ENCODE measurements at places on chromosomes 3 and 15.

GRCh38 chr3:38054499-38055001 lies 15.5 kb downstream of the DLEC1 start:
- DNase-seq, result no peak

- DNase-seq, result no peak
These were observed 61.4 kb upstream of the IMPG2 start for GRCh38 chr3:101381809-101382208.

DNA sequence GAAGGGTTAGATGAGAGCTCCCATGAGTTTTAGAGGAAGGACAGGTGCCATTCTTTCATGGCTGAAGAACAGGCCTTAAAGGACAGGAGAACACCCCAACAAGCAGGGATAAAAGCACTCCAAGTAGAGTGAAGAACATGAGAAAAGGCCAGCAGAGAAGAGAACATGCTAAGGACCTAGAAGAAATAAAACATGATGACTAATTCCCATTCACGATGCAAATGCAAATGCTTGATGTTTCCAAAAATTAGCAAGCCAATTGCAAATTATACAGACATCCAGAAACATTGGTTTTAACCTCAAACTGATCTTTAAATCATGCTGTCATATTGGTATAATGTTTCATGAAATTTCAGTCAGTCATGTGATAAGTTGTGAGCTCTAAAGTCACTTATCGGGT lies 241.7 kb downstream of the CNTN3 start:
- no peak for DNase-seq

- no peak for DNase-seq
These were observed 399.9 kb upstream of the CBLB start for GRCh38 chr3:106268696-106269095.

DNA sequence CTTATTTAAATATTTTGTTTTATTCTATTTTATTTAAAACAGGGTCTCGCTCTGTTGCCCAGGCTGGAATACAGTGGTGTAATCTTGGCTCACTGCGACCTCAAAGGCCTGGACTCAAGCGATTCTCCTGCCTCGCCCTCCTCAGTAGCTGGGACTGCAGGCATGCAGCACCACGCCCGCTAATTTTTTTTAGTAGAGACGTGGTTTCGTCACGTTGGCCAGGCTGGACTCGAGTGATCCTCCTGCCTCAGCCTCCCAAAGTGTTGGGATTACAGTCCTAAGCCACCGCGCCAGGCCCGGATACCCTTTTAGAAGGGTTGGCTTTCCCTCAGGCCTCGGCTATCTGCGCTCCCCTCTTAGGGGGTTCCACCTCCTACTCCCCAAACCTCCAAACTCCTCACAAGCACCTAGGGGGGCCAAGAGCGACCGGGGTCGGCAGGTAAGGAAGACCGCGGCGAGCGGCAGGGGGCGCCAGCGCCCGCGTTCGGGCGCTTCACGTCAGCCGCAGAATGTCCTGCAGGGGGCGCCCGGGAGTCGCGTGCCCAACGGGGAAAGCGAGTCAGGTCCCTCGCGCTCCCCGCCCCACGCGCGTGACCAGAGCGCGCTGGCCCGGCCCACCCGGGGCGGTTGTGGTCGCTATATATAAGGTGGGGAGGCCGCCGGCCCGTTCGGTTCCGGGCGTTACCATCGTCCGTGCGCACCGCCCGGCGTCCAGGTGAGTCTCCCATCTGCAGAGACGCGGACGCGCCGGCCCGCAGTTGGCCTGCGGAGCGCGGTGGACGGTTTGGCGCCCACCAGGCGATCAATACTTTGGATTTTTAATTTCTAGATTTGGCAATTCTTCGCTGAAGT lies 51.8 kb upstream of the GATM start:
- DNase-seq, result peak; percentile 77

- no peak for DNase-seq
These were observed 210.7 kb upstream of the UBE2E1 start for GRCh38 chr3:23594894-23595670.

DNA sequence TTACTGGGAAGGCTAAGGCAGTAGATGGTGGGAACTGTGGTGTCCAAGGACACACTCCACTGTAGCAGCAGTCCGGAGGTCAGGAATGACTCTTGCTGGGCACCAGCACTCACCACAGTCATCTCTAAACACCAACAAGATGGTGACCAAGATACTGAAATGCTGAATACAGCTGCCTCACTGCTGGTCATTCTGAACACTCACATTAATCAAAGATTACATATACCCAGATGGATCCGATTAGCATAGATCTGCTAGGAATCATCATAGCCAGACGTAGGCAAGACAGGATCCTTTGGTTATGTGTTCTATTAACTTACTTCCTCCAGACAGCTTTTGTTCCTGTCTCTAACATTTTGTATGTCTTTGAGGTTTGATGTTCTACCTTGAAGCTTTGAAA lies 134.9 kb upstream of the BFSP2 start:
- DNase-seq, result no peak

GRCh38 chr3:13718436-13718835 lies 161.4 kb downstream of the WNT7A start:
- DNase-seq, result no peak

GRCh38 chr3:50530001-50530970 lies 26.9 kb upstream of the CACNA2D2 start:
- DNase-seq, result no peak

DNA sequence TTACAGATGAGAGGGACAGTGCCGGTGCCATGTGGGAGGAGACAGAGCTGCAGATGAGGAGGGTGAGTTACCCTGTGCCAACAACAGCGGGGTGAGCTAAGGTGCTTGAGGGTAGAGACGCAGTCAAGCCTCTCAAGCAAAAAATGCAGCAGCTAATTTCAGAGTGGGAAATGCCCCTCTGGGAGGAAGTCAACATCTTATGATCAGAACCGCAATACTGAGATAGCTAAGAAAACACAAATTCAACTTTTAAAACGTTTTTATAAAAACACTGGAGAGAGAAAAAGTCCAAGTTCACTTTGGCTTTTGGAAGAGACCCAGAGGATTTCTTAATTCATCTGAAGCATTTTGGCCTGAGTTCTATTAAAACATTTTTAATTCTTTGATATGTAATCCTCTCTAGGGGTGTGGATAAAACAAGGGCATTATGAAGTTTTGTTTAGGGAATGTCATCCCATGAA lies 319.2 kb downstream of the SLC9A9 start:
- DNase-seq, result no peak

DNA sequence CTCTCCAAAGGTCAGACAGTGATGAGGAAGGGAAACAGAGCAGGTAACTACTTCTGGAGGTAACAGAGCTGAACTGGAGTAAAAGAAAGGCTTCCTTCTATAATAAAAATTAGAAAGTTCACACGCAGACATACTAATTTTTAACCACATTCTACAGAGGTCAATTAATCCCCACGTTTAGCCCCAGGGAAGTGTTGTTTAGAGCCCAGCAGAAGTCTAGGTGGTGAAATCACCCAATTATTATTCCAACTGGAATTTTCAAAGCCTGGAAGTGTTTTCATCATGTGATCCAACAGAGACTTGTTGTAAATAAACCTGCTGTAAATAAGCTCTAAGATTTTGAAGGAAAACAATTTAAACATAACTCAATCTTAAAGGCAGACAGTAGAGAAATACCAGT lies 6.8 kb downstream of the ALDH1A2 start:
- DNase-seq, result no peak

DNA sequence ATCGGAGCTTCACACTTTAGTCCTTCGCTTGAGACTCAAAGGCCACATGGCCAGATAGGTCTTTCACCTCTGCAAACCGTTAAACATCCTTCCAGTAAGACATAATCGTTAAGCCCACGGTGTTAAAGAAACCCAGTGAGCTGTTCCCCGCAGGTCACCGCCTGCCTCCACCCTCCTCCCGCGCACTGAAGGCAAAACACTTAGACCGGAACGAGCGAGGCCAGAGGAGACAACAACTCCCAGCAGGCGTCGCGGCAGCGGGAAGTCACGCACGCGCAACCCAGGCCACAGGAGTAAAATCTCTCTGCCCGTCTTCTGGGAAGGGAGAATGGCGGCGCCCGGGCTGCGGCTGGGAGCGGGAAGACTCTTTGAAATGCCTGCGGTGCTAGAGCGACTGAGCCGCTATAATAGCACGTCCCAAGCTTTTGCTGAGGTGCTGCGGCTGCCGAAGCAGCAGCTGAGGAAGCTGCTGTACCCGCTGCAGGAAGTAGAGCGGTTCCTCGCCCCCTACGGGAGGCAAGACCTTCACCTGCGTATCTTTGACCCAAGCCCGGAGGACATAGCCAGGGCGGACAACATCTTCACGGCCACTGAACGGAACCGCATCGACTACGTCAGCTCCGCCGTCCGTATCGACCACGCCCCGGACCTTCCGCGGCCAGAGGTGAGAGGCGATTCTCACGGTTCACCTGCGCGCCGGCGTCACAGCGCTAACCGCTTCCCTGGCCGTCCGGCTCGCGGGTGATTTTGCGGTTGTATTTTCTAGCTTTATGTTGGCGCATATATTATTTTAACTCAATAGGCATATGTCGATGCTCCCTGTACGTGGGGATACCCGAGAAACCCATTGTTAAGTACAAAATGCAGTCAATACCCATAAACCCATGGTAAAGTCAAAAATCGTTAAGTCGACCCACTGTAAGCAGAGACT lies at the start of gene GTPBP8:
GTPBP8 (plus strand) TSS at position 313 of the 931 bp plus-strand sequence; CDS start at position 329, 16 bp downstream.
- DNase-seq, result peak; percentile 83

GRCh38 chr15:70159713-70160009 lies 61.9 kb upstream of the TLE3 start:
- no peak for DNase-seq

DNA sequence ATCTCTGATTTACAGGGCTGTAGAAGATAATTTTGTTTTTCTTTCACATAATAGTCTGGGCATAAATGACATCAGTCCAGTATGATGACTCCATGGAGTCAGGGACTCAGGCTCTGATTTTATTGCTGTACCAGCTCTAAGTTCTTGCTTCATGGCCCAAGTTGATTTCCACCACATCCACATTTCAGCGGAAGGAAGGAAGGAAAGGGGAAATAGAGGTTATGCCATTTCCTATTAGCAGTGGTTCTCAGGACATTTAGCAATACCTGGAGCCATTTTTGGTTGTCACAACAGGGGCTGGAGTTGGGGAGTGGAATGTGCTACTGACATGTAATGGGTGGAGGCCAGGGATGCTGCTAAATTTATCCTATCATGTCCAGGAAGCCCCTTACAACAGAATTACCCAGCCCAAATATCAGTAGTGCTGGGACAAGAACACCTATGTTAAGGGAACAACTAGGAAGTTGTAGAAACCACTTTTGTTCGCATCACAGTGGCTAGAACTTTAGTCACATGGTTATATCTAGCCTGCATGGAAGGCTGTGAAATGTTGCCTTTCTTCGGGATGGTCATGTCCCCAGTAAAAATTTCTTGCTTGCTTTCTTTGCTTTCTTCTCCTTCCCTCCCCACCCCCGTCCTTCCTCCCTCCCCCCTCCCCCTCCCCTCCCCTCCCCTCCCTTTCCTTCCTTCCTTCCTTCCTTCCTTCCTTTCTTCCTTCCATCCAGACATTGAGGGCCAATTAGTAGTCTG lies 42.1 kb downstream of the OXSR1 start:
- no peak for DNase-seq

- no peak for DNase-seq
These were observed 59.1 kb downstream of the DNASE1L3 start for GRCh38 chr3:58151637-58152036.

GRCh38 chr15:40306371-40306770 lies 1.4 kb downstream of the PLCB2 start:
- no peak for DNase-seq

- no peak for DNase-seq
These were observed 805.7 kb downstream of the TUSC7 start for GRCh38 chr3:117515309-117515708.

DNA sequence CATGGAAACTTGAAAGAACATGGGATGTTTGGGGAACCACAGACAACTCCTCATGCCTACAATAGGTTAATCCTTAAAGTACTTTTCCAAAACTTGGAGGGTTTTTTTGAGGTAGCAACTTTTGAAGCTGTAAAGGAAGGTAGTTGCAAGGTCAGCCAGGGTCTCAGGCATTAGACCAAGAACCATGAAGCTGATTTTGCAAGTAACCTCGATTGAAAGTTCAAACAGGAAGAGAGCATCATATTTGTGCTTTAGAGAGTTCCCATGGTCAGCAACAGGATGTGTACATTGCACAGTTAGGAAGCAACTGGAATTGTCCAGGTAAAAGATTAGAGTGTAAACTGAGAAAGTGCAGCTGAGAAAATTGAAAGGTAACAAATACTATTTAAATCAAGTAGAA lies 199.8 kb upstream of the NR2F2 start:
- no peak for DNase-seq

- DNase-seq, result no peak
These were observed 881.4 kb downstream of the DIPK2A start for GRCh38 chr3:144852999-144853398.

DNA sequence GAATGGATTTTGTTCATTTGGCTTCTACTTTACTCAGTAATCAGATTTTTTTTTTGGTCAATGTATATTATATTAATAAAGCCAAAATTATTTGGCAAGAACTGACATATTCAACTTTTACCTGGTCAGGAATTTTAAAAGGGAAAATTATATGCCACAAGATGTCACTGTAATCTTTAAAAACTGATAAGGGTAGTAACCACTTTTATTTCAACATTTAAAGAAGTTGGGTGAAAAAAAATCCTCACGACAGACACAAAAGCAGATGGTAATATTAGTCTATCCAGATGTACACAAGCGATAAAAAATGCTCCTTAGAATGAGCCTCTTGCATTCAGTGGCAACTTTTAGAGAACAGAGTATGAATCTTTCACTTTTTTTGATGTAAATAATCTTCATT lies 101.9 kb downstream of the SERPINI1 start:
- DNase-seq, result no peak

DNA sequence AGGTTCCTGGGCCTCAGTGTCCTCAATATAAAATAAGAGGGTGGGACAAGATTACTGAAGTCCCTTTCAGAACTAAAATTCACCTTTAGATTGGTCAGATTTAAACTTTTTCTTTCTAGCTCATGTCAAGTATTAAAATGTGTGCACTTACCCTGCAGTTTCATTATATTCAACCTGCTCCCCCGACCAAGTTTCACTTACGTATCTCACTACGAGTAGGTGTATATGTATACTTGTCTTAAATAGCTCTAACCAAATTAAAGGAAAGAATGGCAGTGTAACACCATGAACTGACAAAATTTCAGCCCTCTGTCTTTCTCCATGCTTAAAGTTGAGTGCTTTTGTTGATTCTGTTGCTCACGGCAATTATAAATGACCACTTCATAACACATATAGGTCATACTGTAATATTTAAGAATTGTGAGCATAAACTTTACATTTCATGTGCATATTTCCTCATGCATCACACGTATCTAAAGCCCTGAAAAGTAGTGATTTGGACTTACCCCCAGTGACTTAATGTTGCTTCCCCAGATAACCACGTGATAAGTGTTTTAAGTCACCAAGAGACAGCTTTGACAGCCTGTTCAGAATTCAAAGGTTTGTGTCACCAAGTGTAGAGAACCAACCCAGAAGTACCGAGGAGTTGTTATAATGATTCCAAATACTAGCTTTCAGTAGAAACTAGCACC lies 70.0 kb downstream of the PGPEP1L start:
- no peak for DNase-seq
